Esophagus squamous epithelium (tissue), 5 donors: ENCODE measurements at places on chromosomes 2 and 18. TPM values are rescaled to one million over a fixed set of nuclear protein-coding genes. Genes with fewer than 3 reads are reported as not detected.
A peak's percentile ranks its signal among the peaks of the same experiment; 100 is the strongest.

Gene MYOM1
- total RNA-seq, result 0.64 TPM

Gene LAMA1
- total RNA-seq, result 2.7 TPM

Gene PTPRM
- total RNA-seq, result 38.7 TPM

Gene STEAP3
- 27.4 TPM for total RNA-seq

Gene GPR75
- total RNA-seq, result 1.1 TPM

Gene DARS1
- 38.4 TPM for total RNA-seq

Gene AQP4
- total RNA-seq, result 0.23 TPM

GRCh38 chr18:56889621-56890020, 238.5 kb downstream of the WDR7 start:
- H3K4me3 ChIP-seq, result no peak overlapping the region
- H3K27ac ChIP-seq, result no peak overlapping the region
- H3K27me3 ChIP-seq, result no peaks in the 10 kb centered on the region

- H3K36me3 ChIP-seq, result no peaks in the 10 kb centered on the region
- peaks cover 2% of the 10 kb centered on the region for H3K4me1 ChIP-seq
- H3K27me3 ChIP-seq, result no peaks in the 10 kb centered on the region
These were observed 121.0 kb upstream of the SMAD7 start for GRCh38 chr18:49071778-49072177.

DNA sequence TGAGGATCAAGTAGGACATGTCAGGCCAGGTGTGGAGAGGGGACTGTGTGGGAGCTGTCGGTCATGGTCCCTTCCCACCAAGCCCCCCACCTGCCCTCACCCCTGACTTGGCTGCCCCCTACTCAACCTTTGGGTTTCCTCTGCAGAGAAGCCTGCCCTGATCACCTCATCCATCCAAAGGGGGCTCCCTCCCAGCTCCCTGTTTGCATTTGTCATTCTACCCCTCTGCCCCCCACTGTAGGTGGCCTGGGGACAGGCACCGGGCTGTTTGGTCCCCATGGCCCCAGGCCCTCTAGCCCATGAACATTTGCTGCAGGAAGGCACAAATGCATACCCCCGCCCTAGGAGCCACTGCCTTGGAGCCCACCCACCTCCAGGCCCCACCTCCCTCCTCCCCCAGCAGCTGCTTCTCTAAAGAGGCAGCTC, 115.0 kb downstream of the SMAD7 start:
- no peak overlapping the region for H3K4me3 ChIP-seq
- no peaks in the 10 kb centered on the region for H3K27me3 ChIP-seq
- no peaks in the 10 kb centered on the region for H3K36me3 ChIP-seq

- H3K4me1 ChIP-seq, result no peaks in the 10 kb centered on the region
- no peak overlapping the region for H3K27ac ChIP-seq
- no peaks in the 10 kb centered on the region for H3K36me3 ChIP-seq
- no peak overlapping the region for H3K4me3 ChIP-seq
- no peak for DNase-seq
- H3K27me3 ChIP-seq, result no peaks in the 10 kb centered on the region
These were observed 37.5 kb upstream of the SMCHD1 start for GRCh38 chr18:2618009-2618408.

DNA sequence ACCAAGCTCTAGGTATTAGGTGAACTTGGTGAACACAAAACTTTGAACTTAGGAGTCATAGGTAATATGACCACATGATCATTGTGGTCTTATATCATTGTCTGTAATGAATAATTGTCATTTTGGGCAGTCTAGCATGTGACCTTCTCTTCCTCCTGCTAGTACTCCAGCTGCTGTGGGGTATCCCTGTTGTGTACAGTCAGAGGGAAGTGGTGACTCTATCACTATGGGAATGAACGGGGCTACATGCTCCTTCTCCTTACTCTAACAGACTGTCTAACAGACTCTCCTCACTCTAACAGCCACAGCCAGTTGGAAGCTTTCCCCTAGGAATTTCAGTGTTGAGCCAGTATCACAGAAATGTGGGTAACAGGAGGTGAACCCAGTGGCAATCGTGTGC, 68.2 kb upstream of the NEDD4L start:
- DNase-seq, result no peak
- no peaks in the 10 kb centered on the region for H3K36me3 ChIP-seq
- peak overlapping the region; percentile 29 for H3K4me3 ChIP-seq
- H3K27ac ChIP-seq, result no peak overlapping the region
